ENCODE measurements at places on chromosomes 2 and 18. TPM values are rescaled to one million over a fixed set of nuclear protein-coding genes. Genes with fewer than 3 reads are reported as not detected.

DNA sequence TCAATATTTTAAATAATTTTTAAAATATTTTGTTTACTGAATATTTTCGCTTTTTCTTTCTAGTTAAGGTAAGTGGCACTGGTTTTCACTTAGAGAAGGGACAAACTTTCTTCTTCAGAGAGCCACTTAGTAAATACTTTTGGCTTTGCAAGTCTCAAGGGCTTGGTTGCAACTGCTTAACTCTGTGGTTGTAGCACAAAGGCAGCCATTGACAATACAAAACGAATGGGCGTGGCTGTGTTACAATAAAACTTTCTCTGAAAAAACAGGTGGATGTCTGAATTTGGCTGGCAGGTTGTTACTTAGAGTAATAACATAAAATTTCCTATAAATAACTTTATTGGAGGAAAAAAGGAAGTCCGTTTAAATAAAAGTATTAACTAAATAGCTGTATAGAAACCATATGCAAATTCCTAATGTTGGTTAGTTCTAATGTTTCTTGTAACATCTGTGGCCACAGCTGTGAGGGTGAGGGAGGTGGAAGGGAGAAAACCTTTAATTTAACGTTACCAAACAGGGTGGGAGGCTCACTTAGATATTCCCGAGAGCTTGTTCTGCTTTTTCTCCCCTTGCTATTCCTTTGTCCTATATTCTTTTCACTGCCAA is 62.4 kb upstream of the TNP1 start:
- DNase-seq: no peak
- H3K27me3 ChIP-seq: no peaks in the 10 kb centered on the region
- no peaks in the 10 kb centered on the region for H3K36me3 ChIP-seq

GRCh38 chr2:67528320-67528719 is 131.2 kb downstream of the ETAA1 start:
- DNase-seq: no peak
- no peak overlapping the region for H3K27ac ChIP-seq
- no peaks in the 10 kb centered on the region for H3K4me1 ChIP-seq
- H3K27me3 ChIP-seq: no peaks in the 10 kb centered on the region
- no peak overlapping the region for H3K4me3 ChIP-seq

DNA sequence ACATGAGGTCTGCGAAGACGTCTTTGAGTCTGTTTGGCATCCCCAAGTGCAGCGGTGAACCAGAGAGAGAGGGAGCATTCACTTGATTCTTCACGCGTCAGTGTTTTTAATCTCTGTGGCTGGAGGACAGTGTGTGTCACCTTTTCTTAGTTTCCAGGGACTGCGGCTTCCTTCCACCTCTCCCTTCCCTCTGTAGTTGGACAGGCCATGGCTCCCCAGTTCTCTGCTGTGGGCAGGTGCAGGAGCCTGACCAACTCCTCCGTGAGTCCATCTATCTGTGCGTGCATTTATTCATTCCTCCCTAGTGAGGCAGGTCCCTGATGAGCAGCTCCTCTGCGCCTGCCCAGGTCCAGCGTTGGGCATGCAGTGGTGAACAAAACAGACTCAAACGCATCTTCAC is 42.9 kb downstream of the AGAP1 start:
- no peak for DNase-seq
- no peaks in the 10 kb centered on the region for H3K36me3 ChIP-seq
- H3K27me3 ChIP-seq: no peaks in the 10 kb centered on the region
- no peak overlapping the region for H3K27ac ChIP-seq

DNA sequence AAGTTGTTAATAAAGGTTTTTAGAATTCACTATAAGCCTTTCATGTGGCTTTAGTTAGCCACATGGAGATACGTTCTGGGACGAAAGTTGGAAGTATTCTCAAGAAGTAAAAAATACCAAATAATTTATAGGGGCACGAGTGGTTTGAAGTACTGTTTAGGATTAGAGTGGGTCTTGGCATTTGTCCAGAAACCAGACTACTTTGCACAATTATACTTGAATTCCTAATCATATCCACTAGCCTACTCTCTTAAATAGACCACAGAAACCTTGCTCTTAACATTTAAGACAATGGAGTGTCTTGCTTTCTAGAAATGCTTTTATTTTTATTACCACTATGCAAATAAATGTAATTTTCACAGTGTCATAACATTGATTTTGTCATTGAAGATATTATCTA is 44.6 kb downstream of the UBE2E3 start:
- no peak overlapping the region for H3K27ac ChIP-seq
- no peaks in the 10 kb centered on the region for H3K36me3 ChIP-seq
- no peaks in the 10 kb centered on the region for H3K27me3 ChIP-seq
- no peak for DNase-seq
- H3K4me1 ChIP-seq: no peaks in the 10 kb centered on the region

DNA sequence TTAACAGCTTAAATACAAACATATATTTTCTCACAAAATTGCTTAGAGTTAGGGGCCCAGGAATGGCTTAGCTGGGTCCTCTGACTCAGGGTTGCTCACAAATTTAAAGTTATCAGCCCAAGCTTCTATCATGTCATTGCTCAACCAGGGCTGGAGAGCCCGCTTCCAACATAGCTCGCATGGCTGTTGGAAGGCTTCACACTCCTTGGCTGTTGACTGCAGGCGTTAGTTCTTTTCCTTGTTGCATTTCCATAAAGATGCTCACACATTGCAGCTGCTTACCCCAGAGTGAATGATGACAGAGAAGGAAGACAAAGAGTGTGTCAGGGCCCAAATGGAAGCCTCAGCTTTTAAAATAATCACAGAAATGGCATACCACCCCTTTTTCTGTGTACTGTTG is 62.9 kb upstream of the TFPI start:
- no peak overlapping the region for H3K4me3 ChIP-seq
- H3K27me3 ChIP-seq: no peaks in the 10 kb centered on the region
- no peak overlapping the region for H3K27ac ChIP-seq
- H3K36me3 ChIP-seq: no peaks in the 10 kb centered on the region
- no peaks in the 10 kb centered on the region for H3K4me1 ChIP-seq
- DNase-seq: no peak

GRCh38 chr18:23302851-23303527 is 150.1 kb upstream of the RIOK3 start:
- H3K27me3 ChIP-seq: no peaks in the 10 kb centered on the region
- H3K36me3 ChIP-seq: no peaks in the 10 kb centered on the region
- no peak overlapping the region for H3K4me3 ChIP-seq
- peak; percentile 98 for DNase-seq
- peak overlapping the region; percentile 84 for H3K27ac ChIP-seq
- H3K4me1 ChIP-seq: peaks cover 33% of the 10 kb centered on the region

- no peak overlapping the region for H3K4me3 ChIP-seq
- no peaks in the 10 kb centered on the region for H3K27me3 ChIP-seq
- H3K27ac ChIP-seq: no peak overlapping the region
- no peak for DNase-seq
- H3K36me3 ChIP-seq: peaks cover 4% of the 10 kb centered on the region
- peaks cover 6% of the 10 kb centered on the region for H3K4me1 ChIP-seq
These were observed 9.1 kb downstream of the GPR155 start for GRCh38 chr2:174477759-174478158.

DNA sequence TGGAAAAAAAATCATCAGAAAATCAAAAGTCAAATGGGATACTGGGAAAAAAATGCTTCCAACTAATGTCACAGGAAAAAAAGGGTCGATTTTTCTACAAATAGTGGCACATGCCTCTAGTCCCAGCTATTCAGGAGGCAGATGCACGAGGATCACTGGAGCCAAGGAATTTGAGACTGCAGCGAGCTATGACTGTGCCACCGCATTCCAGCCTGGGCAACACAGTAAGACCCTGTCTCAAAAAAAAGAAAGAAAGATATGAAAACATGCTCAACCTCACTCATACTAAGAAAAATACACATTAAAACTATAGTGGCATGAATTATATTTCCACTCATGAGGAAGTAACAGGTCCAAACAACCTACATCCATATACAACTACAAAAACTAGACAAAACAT is 17.9 kb downstream of the MEMO1 start:
- no peaks in the 10 kb centered on the region for H3K27me3 ChIP-seq
- DNase-seq: no peak
- peaks cover 6% of the 10 kb centered on the region for H3K4me1 ChIP-seq
- H3K36me3 ChIP-seq: no peaks in the 10 kb centered on the region
- no peak overlapping the region for H3K4me3 ChIP-seq
- H3K27ac ChIP-seq: no peak overlapping the region

- H3K27ac ChIP-seq: no peak overlapping the region
- no peaks in the 10 kb centered on the region for H3K27me3 ChIP-seq
- peaks cover 5% of the 10 kb centered on the region for H3K4me1 ChIP-seq
- H3K36me3 ChIP-seq: no peaks in the 10 kb centered on the region
- no peak for DNase-seq
These were observed 233.5 kb downstream of the TGIF1 start for GRCh38 chr18:3683483-3683882.

DNA sequence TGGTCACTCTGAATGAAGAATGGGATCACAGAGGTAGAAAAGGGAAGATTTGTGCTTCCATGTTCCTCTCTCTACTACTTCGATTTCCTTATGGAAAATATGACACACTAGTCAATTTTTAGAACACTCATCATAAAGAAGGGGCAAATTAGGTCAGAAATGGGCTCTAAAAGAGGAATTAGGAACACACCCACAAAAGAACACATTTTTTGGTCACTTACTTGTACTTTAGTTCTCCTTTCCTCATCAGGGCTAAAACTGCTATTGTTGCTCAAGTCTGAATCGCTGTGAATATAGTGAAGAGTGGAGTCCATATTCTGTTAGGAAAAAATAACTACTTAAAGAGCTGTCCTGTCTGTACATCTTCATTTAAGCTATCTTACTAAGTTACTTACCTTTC is 52.6 kb downstream of the PPP4R1 start:
- H3K36me3 ChIP-seq: peaks cover 43% of the 10 kb centered on the region
- no peak overlapping the region for H3K4me3 ChIP-seq
- H3K27ac ChIP-seq: no peak overlapping the region
- no peaks in the 10 kb centered on the region for H3K4me1 ChIP-seq
- no peak for DNase-seq

- no peak overlapping the region for H3K27ac ChIP-seq
- H3K4me3 ChIP-seq: no peak overlapping the region
- H3K4me1 ChIP-seq: no peaks in the 10 kb centered on the region
- peak; percentile 5 for DNase-seq
- no peaks in the 10 kb centered on the region for H3K36me3 ChIP-seq
- H3K27me3 ChIP-seq: no peaks in the 10 kb centered on the region
These were observed 59.9 kb upstream of the REG3A start for GRCh38 chr2:79219383-79219988.

DNA sequence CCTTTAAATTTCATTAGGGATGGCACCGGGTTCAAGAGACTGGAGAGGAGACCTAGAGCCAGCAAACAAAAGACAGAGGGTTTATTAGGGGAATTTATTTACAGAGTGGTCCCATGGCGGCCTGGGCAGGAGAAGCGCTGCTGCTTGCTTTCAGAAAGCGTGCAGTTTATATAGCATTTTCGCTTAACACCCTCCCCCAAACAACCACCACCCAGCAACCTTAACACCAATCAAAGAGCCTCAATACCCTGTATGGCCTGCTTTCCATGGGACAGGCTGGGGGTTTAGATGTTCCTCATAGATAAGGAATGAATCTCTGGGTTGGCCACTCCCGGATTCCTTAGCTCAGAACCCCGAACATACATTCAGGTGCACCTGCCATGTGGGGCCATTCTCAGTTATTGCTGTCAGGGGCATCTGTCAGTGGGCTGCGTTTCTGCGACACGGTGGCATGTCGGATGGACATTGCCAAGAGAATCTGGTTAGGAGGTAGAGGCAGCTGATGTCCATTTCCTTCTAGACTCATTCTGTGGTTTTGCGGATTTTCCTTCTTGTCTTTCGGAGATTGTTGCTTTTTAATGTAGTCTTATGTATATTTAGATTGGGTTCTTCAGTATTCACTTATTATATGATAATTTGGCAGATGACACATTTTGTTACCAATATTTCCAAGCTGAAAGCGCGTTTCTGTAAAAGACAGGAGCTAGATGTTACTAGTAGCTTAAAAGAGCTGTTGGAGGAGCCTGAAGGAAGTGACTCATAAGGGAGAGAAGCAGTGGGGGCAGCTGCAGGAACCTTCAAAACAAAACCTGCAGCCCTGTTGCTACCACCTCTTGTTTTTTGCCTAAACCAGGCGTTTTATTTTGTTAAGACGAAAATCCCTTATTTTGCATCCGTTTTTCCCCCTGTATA is 7.2 kb downstream of the AGAP1 start:
- no peaks in the 10 kb centered on the region for H3K36me3 ChIP-seq
- H3K4me3 ChIP-seq: peak overlapping the region; percentile 30
- no peak overlapping the region for H3K27ac ChIP-seq
- DNase-seq: peak; percentile 59

DNA sequence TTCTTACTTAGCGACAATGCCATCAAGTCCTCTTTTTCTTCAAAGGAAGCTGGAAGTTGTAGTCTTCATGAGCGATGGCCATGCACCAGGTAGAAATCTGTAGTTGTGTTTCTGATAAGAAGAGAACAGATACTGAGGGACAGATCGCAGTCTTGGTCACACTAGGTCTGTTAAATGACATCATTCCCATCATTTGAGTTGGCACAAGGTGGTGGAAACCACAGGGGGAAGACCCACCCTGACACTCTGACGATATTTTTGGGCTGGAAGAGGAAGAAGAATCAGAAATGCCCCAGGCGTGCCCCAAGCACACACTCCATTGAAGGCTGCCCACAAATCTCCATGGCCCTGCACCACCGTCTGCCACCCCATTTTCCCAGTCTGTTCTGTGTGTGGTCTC is 89.0 kb upstream of the BOD1L2 start:
- no peak for DNase-seq
- no peaks in the 10 kb centered on the region for H3K4me1 ChIP-seq
- H3K27me3 ChIP-seq: peaks cover 4% of the 10 kb centered on the region
- H3K27ac ChIP-seq: no peak overlapping the region
- H3K36me3 ChIP-seq: no peaks in the 10 kb centered on the region
- H3K4me3 ChIP-seq: no peak overlapping the region

GRCh38 chr2:212777020-212777491 is 238.5 kb upstream of the ERBB4 start:
- peak; percentile 27 for DNase-seq
- no peaks in the 10 kb centered on the region for H3K27me3 ChIP-seq
- no peak overlapping the region for H3K27ac ChIP-seq
- peak overlapping the region; percentile 19 for H3K4me3 ChIP-seq
- no peaks in the 10 kb centered on the region for H3K4me1 ChIP-seq

GRCh38 chr2:236867441-236868260 is 218.0 kb upstream of the COPS8 start:
- no peak overlapping the region for H3K4me3 ChIP-seq
- no peak overlapping the region for H3K27ac ChIP-seq
- no peaks in the 10 kb centered on the region for H3K27me3 ChIP-seq
- DNase-seq: peak; percentile 26

DNA sequence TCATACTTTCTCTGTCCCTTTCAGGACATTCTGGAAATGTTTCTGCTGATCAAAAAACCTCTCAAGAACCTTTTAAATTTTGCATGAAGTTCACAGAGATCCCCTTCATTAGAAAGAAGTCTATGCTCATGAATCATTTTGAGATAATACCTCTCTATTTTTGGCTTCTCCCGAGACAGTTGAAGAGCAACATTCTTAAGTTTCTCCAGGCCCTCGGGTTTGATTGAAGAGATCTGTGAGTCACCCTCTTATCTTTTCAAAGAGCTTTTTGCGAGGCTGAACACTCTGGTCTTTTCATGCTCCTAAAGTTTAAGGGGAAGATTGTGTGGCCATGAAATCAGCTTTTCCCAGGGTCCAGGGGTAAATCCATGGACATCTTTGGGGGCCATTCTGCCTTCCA is 354.2 kb downstream of the FBXO15 start:
- peak; percentile 83 for DNase-seq
- H3K27ac ChIP-seq: no peak overlapping the region
- H3K36me3 ChIP-seq: no peaks in the 10 kb centered on the region
- no peaks in the 10 kb centered on the region for H3K27me3 ChIP-seq
- no peak overlapping the region for H3K4me3 ChIP-seq

ATG9A gene
- total RNA-seq: 57.0 TPM

CFC1 gene
- not detected for total RNA-seq

FNDC4 gene
- total RNA-seq: 6.9 TPM

MC5R gene
- total RNA-seq: 0.26 TPM

THADA gene
- total RNA-seq: 16.2 TPM

MROH2A gene
- total RNA-seq: not detected

AQP4 gene
- total RNA-seq: 0.22 TPM
